T-helper 1 cell (primary cell): ENCODE measurements at places on chromosomes 5 and 9.

DNA sequence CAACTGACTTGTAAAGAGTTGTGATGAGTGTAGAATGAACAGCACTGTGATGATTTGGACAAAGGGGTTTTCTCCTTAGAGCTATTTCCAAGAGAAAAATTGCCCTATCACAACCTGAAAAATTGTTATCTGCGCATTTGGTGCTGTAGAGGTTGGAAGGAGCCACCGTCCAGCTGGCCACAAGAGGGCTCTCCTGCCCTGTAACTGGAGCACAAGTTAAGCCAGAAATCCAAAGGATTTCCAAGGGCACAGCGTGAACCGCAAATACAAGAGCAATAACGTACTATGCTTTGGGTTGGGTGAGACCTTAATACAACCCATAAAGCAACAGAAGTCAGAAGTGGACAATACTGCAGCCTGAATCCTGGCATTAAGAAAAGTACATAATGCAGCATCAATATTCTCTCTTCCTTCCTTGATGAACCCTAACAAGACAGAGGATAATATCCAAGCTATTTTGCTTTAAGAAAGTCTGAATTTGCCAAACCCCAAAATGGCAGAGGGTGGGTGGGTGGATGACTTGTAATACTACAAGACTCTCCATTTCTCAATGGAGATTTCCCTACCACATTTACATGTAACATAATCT lies 56.8 kb upstream of the SMIM32 start:
- no peak for DNase-seq

DNA sequence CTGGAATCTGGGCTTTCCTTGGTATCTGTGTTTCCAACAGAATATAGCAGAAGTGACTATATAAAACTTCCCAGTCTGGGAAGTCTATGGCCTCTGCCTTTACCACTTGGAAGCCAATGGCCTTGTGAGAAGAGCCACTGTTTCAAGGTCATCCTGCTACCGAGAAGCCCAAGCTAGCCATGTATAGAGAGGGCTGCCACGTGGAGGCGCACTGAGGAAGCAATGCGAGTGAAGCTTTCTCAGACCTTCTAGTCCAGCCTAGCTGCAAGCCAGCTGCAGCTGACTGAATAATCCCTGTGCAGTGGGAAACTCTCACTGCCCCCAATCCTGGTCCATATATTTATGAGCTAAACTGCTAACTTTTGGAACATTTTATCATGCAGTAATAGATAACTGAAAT lies 661.8 kb upstream of the RIOK2 start:
- no peak for DNase-seq

- no peak for DNase-seq
Measured at GRCh38 chr9:96554326-96554725, 65.3 kb downstream of the CDC14B start.

DNA sequence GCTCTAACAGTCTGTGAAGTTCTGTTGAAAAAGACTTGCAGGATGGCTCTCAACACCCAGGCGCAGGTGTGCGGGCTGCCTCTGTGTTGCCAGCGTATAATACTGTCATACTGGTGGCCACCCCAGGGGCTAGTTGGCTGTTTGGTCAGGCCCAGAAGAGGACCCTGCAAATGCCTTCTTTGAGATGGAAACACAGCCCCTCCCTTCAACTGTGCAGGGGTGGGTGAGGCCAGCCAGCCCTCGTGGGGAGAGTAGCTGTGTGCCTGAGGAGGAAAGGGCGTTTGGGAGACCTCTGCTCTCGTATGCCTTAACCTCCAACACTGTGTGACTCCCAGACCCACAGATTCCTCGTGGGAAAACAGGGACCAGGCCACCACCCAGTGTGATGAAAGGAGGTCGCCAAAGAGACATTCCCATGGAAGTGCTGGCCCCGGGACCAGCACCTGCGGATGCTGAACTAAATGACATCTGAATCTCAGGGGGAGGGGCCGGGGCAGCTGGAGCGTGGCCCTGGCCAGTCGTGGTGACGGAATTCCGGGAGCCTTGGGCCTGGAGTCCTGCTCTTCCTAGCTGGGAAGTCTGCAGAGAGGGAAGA lies 11.3 kb upstream of the SCGB3A1 start:
- no peak for DNase-seq

- DNase-seq: no peak
Measured at GRCh38 chr9:21958833-21959232, 35.4 kb downstream of the CDKN2A start.

DNA sequence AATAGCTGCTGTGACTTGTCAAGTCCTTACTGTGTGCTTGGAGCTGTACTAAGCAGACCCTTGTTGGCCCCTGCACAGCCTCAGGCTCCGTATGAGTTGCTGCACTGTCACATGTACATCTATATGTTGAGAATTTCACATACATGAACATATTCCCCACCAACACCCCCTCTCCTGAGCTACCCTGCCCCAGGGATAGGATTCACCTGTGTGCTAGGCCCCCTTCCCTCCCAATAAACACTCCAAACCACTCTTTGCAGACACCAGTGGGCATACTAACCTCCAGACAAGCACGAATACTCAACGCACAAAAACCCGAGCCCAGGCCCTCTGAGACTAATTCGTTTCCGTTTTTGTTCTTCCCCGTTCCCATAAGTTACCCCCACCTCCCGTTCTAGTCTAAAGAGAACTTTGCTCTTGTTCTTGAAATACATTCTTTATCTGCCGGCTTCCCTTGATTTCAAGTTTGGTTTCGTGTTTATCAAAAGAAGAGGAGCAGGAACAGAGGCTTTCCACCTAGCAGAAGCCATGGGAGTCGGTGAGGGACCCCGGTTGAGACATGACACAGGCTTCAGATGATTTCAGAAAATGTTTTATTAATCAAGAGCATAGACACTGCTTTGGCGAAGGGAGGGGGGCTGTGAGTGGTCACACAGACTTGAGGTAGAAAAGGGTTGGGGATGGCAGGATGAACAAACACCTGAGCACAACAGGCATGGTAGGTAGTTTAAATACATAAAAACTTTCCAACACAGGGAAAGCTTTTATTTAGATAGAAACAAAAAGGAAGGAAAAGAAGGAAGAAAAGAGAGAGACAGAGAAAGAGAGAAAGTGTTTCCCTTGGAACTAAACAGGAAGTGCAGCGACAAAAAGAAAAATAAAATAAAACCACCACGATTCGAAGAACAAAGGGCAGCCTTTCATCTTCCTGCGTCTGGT lies 3.4 kb downstream of the HAND1 start:
- DNase-seq: no peak

DNA sequence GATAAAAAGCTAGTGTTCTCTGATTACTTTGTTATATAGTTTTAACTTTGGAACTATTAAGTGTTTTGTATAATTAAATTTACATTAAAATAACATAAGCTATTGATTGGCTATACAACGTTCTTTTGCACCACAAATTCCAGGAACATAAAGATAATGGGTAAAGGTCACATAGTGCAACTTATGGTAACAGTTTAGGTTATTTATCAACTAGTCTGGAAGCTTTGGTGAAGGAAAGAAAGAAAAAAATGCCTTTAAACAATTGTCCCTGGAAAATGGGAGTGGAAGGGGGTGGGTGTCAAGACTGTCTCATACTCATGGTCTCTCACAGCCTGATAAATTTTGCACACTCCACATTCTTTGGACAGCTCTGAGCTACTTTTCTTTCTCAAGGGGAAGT lies 17.1 kb upstream of the SPARC start:
- DNase-seq: no peak

- DNase-seq: no peak
Measured at GRCh38 chr5:72290356-72291133, 29.5 kb downstream of the MRPS27 start.

GRCh38 chr9:88831713-88832407 lies 159.4 kb upstream of the S1PR3 start:
- DNase-seq: no peak

DNA sequence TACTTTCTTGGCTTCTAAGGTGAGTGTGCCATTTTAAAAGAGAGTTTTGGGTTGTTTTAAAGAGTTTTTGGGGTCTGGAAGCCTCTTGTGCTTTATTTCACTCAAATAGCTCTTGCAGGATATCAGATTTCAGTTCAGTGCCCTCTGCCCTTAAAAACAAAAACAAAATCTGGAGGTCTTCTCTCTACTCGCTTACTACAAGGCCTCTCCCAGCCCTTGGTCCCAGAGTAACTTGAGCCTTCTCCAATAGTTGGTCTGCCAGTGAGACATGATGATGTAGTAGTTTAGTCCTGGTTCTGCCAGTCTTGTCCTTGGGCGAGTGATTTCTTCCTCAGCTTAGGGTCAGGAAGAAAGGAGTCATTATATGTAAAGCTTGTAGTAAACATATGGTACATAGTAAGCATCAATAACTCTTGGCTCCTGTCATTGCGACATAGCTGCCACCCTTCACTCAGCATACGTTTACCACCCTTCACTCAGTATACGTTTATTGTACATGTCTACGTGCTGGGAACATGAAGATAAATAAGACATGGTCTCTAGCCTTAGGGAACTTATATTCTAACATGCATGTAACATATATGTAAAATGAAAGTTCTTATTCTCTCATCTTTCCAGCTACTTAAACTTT lies 147.6 kb downstream of the MAN2A1 start:
- no peak for DNase-seq

- no peak for DNase-seq
Measured at GRCh38 chr9:125650271-125650737, 56.7 kb downstream of the MAPKAP1 start.

GRCh38 chr9:87063871-87064270 lies 116.6 kb upstream of the GAS1 start:
- DNase-seq: no peak
